ENCODE measurements at places on chromosomes 2 and 18.
A peak's percentile ranks its signal among the peaks of the same experiment; 100 is the strongest.

DNA sequence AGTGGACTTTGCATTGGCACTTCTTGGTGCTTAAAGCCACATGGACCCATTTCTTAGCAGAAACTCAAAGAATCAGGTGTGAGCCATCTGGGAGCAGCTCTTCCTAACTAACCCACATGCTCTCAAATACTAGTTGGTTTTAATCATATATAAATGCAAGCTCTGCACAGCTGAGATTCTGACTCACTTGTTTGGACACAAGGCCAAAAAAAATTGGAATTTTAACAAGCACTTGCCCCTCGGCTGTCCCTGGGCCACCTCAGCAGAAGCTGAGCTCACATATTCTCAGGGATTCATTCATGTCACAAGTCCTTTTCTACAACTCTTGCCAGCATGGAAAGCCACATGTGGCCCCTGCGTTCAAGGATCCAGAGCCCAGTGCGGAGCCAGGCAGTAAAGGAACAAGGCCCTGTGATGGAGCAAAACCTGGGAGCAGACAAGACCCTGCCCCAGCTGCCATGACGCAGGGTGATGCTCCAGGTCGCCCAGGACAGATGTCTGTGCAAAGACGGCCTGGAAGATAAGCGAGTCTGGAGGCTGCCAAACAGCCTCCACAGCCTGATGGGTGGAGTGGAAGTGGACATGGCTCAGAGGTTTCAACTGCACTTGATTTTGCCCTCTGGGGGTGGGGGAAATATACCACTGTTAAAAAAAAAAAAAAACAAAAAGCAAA lies 266.5 kb downstream of the EIPR1 start:
- DNase-seq = no peak

DNA sequence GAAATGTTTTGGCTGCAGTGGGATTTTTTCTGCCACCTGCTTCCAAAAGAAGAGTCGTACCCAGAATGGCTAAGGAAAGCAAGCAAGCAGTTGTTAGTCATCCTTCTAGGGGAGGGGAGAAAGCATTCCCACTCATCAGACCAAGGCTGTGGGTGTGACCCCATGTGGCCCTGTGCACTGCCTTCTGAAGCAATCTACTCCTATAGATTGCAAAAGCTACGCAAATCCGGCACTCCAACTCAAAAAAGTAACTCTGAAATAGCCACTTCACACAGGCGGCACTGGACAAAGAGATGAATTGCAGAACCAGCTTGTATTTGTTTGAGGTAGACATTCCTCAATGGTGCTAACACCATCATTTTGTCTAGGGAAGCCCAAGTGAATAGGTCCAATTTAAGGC lies 44.3 kb downstream of the ST3GAL5 start:
- DNase-seq = no peak

GRCh38 chr18:42578792-42579191 lies 536.7 kb downstream of the RIT2 start:
- no peak for DNase-seq

DNA sequence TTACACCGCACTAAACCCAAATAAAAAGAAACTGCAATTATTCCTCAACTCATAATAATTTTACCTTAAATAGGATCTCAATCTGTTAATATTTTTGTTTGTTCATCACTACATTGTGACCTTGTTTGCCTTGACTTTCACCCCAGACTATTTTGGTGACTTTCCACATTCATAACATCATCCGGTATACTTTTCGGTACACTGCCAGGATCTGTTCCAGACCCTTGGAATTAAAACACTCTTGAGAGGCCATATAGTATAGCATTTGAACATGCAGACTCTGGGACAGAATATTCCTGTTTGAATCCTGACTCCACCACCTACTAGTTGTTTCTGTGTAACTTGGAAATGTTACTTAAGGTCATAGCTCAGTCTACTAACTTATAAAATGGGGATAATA lies 577.4 kb downstream of the METTL4 start:
- DNase-seq = no peak

- DNase-seq = no peak
These were observed 50.4 kb downstream of the SLC35F5 start for GRCh38 chr2:113705982-113706523.

GRCh38 chr2:205715831-205716525 lies 33.7 kb downstream of the NRP2 start:
- no peak for DNase-seq

DNA sequence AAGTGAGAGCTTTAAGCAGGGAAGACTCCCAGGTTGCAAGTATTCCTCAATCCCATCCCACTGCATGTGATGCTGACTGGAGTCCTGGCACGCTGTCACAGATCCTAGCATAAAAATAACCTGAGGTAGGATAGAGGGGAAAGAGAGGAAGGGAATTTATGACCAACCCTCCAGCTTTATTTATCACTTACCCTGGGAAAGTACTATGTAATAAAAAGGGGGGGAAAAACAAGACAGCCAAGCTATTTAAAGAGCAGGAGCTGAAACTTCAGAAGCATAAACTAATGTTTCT lies 122.2 kb downstream of the SLC8A1 start:
- DNase-seq = no peak

DNA sequence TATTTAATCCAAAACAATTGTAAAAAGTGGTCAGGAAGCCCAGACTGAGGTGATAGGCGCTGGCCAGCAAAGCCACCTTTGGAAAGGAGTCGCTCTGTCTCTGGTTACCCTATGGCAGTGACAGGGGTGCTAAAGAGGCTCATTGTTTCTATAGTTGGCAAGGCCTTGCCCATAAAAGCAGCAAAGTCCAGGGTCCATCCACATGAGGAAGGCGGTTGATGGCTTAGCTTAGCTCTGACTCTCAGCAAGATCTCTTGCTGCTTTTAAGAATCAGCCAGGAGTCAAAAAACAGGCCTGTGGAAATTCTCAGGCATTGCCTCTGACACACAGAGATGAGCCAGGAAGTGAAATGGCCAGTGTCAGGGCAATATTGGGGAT lies 57.8 kb upstream of the CYP26B1 start:
- no peak for DNase-seq

GRCh38 chr2:54556621-54557121 lies 100.5 kb downstream of the SPTBN1 start:
- no peak for DNase-seq

GRCh38 chr2:145356056-145356455 lies 836.1 kb upstream of the ZEB2 start:
- DNase-seq = no peak

DNA sequence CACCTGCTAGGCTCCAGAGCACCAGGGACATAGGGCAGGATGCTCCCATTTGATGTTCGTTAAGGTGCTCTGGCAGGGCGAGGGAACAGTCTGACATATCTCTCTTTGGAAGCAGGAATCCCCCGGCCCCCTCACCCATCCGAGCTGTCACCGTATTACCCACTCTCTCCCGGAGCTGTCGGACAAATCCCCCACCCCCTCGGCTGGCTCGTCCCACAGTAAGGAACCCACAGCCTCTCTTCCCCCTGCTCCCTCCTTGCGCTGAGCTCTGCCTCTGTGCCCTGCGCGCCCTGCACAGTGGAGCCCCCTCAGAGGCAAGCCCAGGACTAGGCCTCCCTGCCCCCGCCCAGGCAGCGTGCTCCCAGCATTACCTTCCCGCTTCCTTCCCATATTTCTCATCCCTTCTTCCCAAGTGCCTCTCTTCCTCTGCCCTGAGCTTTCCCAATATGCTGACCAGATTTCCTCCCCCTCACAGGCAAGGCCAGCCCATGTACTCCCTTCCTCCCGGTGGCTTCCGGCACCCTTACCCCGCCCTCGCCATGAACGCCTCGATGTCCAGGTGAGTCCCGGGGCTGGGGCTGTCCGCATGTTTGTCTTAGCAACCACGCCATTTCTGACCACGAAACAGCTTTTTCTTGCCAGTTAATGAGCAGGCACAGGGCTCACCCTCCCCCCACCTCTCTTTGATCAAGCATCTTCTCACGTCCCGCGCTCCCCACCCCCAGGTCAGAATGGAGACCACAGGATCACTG lies 23.8 kb downstream of the TGOLN2 start:
- no peak for DNase-seq

DNA sequence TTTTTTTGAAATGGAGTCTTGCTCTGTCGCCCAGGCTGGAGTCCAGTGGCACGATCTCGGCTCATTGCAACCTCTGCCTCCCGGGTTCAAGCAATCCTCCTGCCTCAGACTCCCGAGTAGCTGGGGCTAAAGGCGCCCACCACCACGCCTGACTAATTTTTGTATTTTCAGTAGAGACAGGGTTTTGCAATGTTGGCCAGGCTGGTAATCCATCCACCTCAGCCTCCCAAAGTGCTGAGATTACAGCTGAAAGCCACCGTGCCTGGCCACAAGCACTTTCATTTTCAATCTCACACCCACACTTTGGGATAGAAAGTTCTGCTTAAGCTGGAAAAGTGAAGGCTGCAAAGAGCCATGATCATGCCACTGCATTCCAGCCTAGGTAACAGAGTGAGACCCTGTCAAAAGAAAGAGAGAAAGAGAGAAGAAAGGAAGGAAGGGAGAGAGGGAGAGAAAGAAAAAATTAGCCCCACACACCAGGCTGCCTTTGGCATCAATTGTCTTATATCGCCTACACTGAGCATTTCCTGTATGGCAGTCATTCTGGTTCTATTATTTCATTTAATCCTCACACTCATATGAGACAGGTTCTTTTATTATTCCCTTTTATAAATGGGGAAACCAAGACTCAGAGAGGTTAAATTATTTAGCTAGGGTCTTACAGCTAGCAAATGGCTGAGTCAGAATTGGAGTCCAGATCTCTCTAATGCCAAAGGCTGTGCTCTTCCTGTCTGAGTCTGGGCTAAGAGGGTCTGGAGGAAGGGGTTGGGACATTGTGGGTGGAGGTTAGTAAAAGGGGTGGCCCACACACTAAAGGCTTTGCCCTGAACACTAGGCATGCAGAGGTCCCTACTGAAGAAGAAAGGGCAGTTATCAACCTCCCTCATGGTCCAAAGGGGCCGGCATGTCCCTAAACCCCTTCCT lies 37.9 kb upstream of the PKDCC start:
- DNase-seq = no peak

DNA sequence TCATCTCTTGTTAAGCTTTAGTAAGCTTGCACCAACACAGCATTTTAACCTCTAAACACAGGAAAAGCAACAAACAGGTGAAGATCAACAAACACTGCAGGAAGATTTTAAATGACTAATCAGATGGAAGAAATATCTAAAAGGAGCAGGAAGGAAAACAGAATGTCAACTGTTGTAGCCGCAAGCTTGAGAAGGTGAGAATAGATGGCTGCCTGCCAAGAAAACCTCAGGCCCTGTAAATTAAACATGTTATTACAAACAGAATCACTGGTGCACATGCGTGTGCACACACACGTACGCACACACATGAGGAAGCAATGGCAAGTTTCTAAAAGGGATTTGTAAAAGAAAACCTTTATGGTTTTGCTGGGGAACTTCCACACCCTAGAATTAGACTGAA lies 257.8 kb upstream of the GALNT5 start:
- no peak for DNase-seq

DNA sequence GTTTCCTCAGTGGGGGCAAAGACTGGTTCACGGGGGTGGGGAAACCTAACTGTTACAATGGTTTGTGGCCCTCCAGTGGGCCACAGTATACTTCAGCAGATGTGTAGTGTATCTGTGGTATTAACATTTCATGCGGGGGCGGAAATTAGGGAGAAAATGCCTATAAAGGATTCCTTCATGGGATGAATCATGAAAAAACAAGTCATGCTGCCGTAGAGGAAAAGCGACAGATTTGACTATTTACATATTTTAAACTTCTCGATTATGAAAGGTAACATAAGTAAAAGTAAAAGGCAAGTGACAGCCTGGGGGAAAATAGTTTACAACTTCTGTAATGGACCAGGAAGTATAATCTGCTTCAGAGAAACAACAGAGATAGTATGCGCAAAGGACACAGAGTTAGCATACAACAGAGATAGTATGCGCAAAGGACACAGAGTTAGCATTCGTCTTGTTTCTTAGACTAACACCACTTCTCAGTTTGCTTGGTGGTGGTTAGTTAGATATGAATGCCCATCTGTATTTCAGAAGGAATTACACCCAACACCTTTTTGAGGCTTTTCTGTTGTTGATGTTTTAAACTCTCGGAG lies 41.1 kb downstream of the MRPS9 start:
- no peak for DNase-seq

GRCh38 chr2:97951155-97951680 lies 44.5 kb downstream of the TMEM131 start:
- DNase-seq = no peak

GRCh38 chr2:223644136-223644535 lies 42.0 kb upstream of the SCG2 start:
- DNase-seq = no peak

- DNase-seq = no peak
These were observed 653.0 kb upstream of the SLC39A10 start for GRCh38 chr2:195003881-195004471.

DNA sequence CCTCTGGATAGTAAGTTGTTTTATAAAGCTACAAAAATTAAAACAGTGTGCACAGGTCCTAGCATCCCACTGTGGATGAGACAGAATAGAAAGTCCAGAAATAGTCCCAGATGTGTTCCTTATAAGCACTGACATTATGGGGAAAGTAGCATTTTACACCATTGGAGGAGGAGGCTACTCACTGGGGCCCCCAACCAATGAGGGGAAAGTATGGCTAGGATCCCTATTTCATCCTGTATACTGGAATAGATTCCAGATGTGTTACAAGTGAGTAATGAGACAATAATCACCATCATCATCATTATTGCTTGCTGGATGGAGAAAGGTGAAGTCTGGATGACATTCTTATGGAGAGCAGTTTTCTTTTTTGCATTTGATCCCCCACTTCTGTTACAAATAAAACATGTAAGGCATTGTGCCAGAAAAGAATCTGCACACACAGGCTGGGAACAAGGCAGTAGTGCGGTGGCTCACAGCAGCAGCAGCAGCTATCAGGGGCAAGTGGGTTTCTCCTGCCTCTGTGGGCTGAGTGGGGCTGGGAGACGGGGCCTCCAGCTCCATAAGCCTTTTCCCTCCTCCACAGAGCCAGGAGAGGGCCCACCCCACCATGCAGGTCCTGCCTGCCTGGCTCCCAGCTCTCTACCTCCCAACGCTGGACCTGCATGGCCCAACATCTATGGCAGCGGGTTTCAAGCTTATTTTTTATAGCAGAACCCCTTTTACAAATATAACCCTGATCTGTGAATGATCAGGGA lies 5.0 kb downstream of the ARID5A start:
- DNase-seq = no peak

- DNase-seq = no peak
These were observed 81.1 kb upstream of the TAF1B start for GRCh38 chr2:9762164-9762563.

- peak; percentile 39 for DNase-seq
These were observed 863 bp downstream of the ECEL1 start for GRCh38 chr2:232486558-232487384.

- no peak for DNase-seq
These were observed 122.3 kb upstream of the FHL2 start for GRCh38 chr2:105521176-105521575.

GRCh38 chr2:38598991-38599295 lies 3.8 kb downstream of the HNRNPLL start:
- DNase-seq = no peak

GRCh38 chr18:6782861-6783260 lies 53.3 kb downstream of the ARHGAP28 start:
- no peak for DNase-seq

DNA sequence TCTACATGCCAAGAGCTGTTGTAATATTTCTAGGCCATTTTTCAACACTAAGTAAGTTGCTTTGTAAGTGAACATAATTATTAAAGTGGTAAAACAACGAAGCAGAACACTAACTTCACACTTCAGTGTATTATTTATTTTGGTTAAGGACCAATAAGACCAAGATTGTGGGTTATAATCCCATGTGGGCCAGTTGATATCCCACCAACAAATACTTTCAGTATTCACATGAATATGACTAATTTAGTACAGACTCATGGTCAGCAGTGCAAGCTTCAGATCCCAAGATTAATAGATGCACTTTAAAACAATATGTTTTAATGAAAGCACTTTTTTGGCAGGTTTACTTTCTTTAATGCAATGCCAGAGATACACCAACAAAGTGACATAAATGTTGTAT lies 154.3 kb downstream of the LCLAT1 start:
- DNase-seq = no peak
